ENCODE measurements at places on chromosomes 7 and 10.

- no peak for DNase-seq
Measured at GRCh38 chr10:121593281-121594075, 4.8 kb downstream of the FGFR2 start.

GRCh38 chr10:132539894-132540293 is 2.3 kb downstream of the INPP5A start:
- no peak for DNase-seq

GRCh38 chr10:124668517-124669051 is 75.6 kb downstream of the FAM53B start:
- no peak for DNase-seq

DNA sequence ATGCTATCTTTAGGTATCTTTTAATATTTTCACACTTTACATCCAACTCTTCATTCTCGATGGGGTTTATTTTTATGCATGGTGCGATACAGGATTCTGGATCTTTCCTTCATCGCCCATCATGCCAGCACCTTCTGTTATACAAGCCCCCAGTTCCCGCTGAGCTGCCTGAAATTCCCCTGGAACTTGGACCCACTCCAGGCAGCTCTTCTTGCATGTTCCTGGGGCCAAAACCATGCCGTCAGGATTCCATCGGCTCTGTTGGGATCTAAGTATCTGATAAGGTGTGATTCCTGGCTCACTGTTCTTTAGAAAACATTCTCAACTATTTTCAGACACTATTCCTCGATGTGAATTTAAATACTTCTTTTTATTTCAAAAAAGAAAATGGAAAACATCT is 40.5 kb upstream of the PPP2R2D start:
- no peak for DNase-seq

DNA sequence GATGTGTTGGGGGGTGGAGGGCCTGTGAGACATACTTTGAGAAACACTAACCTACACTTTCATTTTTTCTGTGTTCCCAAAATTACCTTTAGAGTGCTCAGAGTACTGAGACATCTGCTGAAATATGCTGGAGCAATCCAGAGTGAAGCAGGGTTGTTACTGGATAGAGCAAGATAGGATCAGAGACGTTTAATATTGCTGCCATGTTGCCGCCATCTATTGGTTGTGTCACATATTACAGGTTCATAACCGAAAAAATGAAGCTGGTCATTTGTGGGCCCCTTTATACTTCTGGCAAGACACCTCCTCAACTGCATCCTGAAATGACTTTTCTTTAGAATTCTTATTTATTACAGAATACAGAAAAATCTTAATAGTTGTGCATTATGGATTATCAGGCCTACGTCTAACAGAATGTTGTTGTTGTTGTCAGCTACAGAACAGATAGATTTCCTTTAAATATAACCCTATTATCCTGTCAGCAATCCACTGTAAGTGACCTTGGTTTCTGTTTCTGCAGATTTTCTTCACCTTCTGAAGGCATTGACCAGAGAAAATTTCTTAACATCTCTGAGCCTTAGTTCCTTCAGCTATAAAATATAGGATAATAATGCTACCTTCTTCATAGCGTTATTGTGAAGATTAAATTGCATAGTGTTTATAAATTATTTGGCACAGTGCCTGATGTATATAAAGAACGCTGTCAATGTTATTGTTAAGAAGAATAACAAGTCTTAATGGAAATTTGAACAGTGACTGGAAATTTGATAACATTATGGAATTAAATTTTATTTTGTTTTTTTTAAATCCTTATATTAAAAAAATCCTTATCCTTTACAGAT is 16.2 kb upstream of the DLD start:
- no peak for DNase-seq

DNA sequence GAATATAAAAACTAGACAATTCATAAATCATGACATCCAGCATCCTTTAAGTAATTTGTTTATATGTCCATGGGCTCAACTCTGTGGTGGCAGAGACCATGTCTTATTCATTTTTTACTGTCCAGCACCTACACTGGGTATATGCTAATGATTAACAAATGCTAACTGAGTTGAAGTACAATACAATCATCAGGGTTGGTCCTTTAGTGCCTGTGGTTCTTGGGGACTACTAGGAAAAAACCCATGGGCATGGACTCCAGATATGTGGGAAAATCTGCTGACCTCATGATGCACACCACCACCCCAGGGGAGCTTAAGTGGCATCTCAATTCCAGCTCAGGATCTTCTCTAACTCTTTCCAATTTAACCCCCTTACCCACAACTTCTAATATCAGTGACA is 85.3 kb upstream of the YAE1 start:
- DNase-seq, result no peak

- DNase-seq, result no peak
Measured at GRCh38 chr10:75042292-75042974, 69.0 kb upstream of the SAMD8 start.

DNA sequence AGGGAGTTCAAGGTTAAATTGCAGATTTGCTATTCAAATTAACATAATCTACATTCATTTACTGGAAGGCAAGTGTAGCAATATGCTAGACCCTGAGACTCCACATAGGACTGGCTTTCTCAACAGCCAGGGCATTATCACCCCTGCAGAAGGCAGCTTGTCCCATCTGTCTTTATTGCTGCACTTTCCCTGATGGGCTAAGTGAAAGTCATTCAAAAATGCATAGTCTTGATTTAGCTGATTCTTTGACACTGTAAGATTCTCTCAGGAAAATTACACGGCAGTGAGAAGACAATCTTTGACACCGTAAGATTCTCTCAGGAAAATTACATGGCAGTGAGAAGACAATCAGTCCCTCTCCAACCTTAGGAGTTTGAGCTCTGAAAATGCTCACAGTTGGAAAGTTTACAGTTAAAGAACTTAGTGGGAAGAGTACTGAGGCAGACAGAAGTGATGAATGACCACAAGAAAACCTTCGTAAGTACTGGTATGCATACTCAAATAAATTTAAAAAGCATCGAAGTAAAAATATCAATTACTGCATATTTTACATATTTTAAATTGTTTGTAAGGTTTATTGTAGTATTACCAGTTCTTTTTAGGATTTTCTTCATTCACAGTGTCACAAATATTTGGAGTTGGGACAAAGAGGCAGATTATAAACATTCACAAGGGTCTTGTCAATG is 88.9 kb downstream of the RAPGEF5 start:
- DNase-seq, result no peak

GRCh38 chr7:21338728-21339164 is 89.1 kb upstream of the SP4 start:
- no peak for DNase-seq

Measured in cortex of kidney (tissue), 1 donor.